Activated naive CD8-positive, alpha-beta T cell treated with anti-CD3 and anti-CD28 coated beads for 36 hours (primary cell): ENCODE measurements at places on chromosomes 3 and 15. TPM values are rescaled to one million over a fixed set of nuclear protein-coding genes. Genes with fewer than 3 reads are reported as not detected.

DNA sequence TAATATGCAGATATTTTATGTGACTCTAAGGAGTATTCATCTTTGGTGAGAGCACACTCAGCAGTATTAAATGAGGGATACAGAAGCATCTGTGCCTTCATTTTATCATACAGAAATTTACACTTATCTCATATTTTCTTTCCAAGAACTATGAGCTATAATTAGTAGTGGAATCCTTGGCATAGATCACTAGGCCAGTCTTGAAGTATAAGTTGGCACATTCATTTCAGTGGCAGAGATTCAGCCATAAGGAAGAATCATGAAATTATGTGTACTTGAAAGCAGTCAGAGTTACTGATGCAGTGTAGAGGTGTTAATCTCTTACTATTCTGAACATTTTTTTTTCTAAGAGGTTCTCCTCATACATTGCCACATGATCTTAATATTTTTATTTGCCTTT lies 393.6 kb upstream of the GOLIM4 start:
- DNase-seq = no peak

DNA sequence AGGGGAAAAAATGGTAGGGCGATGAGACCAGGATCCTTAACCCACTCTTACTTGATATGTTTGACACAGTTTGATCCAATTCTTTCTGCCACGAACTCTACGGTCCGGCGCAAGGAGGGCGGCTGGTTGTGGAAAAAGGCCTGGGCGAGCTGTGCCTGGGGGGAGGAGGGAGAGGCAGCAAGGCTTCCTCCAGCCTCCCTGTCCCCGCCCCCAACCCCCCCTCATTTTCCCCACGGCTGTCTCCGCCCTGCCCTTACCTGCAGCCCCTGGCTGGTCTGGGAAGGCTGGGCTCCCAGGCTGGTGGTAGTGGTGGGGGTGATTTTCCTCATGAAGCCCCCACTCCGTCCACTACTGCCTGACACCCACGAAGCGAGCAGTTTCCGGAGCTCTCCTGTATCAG lies 8.0 kb downstream of the CDAN1 start:
- no peak for DNase-seq

DNA sequence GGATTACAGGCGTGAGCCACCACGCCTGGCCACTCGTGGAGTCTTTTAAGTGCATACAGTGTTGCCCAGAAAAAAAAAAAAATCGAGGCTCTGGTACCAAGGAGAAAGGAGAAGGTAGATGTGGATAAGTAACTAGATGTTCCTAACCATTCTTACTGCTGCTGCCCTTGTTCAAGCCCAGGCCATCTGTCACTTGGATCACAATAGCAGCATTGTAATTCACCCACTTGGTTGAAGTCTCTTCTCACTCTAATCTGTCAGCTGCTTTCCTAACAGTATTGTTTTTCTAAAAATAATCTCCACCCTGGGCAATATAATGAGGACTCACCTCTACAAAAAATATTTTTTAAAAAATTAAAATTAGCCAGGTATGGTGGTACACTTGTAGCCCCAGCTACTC lies 58.0 kb upstream of the CRTC3 start:
- no peak for DNase-seq

DNA sequence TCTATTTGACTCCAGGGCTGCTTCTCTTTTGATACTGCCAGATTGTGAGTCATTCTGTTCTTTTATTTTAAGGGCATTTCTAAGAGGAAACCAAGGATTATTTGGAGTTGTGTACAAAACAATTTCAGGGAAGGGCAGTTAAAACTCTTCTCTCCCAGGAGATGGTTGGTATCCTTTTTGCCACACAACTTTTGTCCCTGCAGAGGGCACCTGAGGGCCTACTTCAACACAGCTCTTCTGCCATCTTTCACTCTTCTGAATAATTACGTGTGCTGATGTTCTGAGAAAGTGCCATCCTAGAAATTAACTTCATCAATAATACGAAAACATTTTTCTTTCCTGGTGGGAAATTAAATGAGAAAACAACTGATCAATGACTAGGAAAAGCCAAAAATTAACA lies 75.7 kb upstream of the GADL1 start:
- no peak for DNase-seq

- no peak for DNase-seq
Measured at GRCh38 chr15:56948000-56948763, 29.7 kb downstream of the TCF12 start.

- no peak for DNase-seq
Measured at GRCh38 chr3:126997455-126998038, 14.6 kb downstream of the PLXNA1 start.

DNA sequence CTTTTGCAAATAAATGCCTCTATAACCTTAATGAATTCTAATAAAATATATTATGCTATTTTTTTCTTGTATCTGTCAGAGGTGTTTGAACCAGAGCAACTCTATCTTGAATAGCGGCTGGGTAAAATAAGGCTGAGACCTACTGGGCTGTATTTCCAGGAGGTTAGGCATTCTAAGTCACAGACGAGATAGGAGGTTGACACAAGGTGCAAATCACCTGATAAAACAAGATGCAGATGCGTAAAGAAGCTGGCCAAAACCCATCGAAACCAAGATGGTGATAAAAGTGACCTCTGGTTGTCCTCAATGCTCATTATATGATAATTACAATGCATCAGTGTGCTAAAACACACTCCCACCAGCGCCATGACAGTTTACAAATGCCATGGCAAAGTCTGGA lies 990.7 kb downstream of the FHIT start:
- no peak for DNase-seq

- no peak for DNase-seq
Measured at GRCh38 chr3:127371334-127371733, 83.5 kb upstream of the PRR20G start.

SCN11A gene
- total RNA-seq = 0.08 TPM

GRCh38 chr15:55799291-55800212 lies 56.6 kb upstream of the PRTG start:
- DNase-seq = peak; percentile 30

CHAC1 gene
- total RNA-seq = 45.8 TPM

TMEM207 gene
- not detected for total RNA-seq

- DNase-seq = no peak
Measured at GRCh38 chr15:38401106-38401505, 52.8 kb upstream of the FAM98B start.

- no peak for DNase-seq
Measured at GRCh38 chr3:107987036-107987939, 103.5 kb downstream of the CD47 start.

GRCh38 chr3:128489674-128489926 lies 3.4 kb downstream of the GATA2 start:
- no peak for DNase-seq

- DNase-seq = no peak
Measured at GRCh38 chr15:66901336-66902100, 163.9 kb upstream of the SMAD3 start.

- no peak for DNase-seq
Measured at GRCh38 chr3:37475435-37475834, 301.1 kb upstream of the LRRFIP2 start.

DNA sequence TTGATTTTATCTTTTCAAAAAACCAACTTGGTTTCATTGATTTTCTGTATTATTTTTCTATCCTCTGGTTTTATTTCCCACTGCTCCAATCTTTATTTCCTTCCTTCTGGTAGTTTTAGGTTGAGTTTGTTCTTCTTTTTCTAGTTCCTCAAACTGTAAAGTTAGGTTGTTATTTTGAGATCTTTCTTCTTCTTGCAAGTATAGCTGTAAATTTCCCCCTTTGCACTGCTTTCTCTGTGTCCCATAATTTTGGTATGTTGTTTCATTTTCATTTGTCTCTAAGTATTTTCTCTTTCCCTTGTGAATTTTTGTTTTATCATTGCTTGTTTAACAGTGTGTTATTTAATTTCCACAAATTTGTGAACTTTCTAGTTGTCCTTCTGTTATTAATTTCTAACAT lies 120.0 kb downstream of the PLD1 start:
- no peak for DNase-seq

WNT7A gene
- not detected for total RNA-seq

HGD gene
- 0.20 TPM for total RNA-seq

DNA sequence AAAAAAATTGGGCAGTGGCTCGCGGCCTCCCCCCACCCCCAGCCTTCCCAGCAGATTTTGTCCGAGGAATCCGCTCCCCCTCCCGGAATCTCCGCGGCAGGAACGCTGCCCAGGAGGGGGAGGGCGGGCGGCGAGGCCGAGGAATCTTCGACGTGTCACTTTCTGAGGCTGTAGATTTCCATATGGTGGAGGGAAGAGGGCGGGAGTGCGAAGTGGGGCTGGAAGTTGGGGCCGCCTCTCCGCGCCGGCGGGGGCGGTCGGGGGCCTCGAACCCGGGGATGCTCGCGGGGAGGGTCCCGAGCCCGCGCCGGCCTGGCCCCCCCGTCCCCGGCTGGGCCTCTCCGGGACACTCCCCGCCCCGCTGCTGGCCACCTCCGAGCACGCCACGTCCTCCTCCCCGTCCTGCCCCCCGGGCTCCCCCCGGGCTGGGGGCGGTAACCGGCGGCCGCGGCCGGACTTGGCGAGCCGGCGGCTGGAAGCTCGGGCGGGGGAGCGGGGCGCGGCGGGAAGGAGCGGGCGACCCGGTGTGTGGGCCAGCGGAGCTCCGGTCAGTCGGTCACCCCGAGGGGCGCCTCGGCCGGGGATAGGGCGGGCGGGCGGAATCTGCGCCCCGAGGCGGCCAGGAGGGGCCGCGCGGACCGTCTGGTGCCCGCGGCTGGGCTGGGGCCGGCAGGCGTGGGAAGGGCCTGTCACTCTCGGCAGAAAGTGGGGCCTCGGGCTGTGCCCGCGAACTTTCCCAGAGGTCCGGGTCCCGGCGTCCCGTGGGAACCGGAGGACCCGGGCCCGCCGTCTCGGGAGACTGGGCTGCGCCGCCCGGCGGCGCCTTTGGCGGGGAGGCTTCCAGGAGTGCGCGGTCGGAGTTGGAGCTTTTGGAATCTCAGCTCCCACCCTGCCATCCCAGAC lies 951 bp downstream of the FNDC3B start:
- DNase-seq = peak; percentile 49

STT3B gene
- total RNA-seq = 115 TPM

- DNase-seq = no peak
Measured at GRCh38 chr3:139388821-139389551, 461 bp downstream of the COPB2 start.

- no peak for DNase-seq
Measured at GRCh38 chr3:195885036-195885891, 23.1 kb downstream of the TNK2 start.

DNA sequence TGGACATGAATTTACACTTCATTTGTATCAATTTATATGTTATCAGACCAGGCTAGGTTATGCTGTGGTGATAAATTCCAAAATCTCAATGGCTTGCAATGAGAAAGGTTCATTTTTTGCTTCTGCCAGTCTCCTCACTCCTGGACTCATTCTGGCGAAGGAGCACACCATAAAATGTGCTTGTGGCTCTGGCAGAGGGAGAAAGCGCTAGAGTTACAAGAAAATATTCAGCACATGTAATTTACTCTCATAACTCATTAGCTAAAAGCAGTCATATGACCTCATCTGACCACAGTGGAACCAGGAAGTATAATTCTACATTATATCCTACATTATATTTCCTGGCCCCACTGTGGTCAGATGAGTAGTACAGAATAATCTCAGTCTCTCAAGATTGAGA lies 193.8 kb downstream of the BCHE start:
- no peak for DNase-seq

- DNase-seq = no peak
Measured at GRCh38 chr3:184715943-184716621, 4.2 kb upstream of the MAGEF1 start.

GRCh38 chr3:86711634-86712033 lies 279.3 kb downstream of the VGLL3 start:
- no peak for DNase-seq

DNA sequence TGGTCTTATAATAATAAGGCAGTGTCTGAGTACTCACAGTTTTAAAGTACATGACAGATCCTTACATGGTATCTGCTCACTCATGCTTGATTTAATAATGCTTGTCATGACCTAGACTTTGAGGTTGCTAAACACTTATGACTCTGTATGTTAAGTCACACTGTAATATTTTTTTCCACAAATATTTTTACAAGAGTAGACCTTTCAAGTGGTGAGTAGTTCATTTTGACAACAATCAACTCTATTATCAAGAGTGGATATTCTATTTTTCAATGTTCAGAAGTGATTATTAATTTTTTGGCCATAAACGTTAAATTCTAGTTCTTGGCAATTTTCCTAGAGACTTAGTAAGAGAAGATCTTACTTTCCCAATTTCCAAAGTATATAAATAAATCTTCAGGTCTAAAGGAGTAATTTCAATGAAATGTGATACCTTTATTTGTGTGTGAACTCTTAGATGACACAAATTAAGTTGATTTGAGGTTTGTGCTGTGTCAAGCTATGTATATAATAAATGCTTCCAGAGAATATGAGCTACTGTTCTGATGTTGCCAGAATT lies 104.5 kb downstream of the NLGN1 start:
- DNase-seq = no peak

- DNase-seq = no peak
Measured at GRCh38 chr3:123637131-123637530, 52.3 kb upstream of the HACD2 start.

GRCh38 chr3:53161450-53161819 lies 426 bp downstream of the PRKCD start:
- DNase-seq = no peak

ARPP19 gene
- total RNA-seq = 190 TPM

IQCF5 gene
- not detected for total RNA-seq

- DNase-seq = no peak
Measured at GRCh38 chr3:147493666-147494065, 84.5 kb downstream of the ZIC1 start.

DNA sequence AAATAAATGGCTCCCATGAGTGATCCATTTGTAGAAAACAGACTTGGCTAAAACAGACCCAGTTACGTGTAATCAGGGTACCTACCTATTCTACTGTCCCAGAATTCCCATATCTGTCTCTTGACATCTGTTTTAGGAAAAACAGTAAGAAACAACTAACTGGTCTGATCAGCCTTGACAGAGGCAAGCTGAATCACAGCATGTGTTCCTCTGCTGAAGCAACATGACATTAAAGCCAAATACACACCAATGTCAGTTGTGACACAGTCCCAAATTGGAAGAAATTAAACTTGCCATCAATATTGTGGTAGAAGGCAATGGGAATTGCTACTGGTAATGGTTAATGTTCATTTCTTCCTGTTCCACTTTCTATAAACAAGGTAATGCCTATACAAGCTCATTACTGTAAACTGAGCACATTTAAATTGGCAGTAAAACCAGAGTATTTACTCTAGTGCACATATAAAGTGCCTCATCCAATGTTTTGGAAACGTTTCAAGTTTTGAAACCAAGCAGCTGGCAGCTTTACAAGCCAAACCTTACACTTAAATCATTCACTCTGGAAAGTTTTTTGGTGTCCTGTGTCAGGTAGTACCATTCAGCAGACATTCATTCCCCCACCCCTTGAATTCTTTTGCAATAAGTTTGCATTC lies 27.0 kb downstream of the ALDH1A2 start:
- no peak for DNase-seq

ANKRD34C gene
- not detected for total RNA-seq

DNA sequence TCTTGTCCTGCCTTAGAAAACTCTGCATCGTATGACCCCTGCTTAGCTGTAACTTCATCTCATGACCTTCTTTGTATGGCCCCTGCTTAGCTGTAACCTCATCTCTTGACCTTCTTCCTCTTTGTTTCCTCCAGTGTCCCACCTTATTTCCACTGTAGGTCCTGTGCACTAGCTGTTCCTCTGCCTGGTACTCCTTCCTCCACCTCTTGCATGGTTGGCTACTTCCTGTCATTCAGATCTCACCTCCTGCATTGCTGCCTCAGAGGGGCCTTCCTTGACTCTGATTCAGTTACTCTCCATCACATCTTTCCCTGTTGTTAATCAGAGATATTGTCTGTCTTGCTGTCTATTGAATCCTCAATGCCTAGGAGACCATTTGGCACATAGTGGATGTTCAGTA lies 63.2 kb downstream of the PDE8A start:
- no peak for DNase-seq

MYEF2 gene
- total RNA-seq = 17.6 TPM
